HFF-Myc (cell line): ENCODE measurements at places on chromosomes 7 and 10.

DNA sequence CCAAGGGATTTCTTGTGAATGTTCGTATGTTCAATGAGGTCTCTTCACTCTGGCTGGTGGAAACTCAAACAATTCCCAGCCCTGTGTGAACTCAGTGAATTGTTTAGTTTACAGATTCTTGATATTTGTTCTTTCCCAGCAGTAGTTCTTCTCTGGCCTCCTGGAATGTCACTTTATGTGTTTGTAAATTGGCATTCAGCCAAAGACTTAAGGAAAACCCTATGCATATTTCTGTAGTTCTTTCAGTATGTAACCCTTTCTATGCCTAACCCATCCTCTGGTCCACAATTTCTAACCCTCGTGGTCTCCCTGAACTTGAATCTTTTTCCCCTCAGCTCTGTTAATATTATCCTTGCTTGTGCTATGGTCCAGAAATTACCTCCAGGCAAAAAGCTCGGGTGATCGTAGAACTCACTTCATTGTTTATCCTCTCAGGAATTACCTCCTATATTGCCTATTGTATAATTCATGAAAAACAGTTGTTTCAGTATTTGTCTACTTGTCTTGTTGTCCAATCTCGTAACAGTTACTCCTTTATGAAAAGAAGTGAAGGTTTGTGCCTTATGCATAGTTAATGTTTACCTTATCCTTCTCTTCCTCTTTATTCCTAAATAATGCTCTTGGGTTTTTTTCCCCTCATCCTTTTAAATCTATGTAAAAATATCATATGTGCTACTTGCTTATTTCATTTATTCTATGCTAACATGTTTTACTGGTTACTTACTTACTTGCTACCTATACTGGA, 23.7 kb upstream of the AGR3 start:
- no peak for DNase-seq

DNA sequence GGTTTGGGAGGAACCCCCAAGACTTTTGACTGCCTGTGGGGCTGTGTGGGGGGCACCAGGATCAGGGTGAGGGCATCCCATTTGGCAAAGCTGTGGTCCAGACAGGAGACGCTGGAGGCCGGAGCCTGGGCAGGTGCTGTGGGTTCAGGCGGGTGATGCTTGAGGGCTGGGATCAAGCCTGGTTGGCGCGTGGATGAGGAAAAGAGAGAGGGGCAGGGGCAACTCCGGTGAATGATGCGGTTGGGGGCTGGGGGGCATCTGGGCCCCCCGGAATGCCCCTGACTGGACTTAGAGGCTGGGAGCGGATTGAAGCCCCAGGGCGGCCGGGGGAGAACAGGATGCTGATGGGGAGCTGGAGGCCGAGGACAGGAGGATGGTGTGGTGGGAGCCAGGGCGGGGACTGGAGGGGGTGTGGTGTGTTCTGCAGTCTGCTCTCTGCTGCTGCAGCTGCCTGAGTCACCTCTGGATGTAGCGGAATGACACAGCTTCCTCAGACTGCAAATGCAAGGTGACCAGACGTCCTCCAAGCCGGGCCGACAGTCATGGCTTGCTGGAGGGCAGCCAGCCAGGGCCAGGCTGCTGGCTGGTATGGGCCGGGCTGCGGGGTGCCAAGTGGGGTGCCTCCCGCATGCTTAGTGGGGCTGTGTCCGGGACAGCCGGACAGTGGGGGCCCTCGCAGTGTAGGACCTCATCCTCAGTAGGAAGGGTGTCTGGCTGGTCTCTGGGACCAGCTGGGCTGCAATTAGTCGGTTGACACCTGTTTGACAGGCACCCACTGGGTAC, 3.2 kb downstream of the MAFK start:
- peak; percentile 69 for DNase-seq

DNA sequence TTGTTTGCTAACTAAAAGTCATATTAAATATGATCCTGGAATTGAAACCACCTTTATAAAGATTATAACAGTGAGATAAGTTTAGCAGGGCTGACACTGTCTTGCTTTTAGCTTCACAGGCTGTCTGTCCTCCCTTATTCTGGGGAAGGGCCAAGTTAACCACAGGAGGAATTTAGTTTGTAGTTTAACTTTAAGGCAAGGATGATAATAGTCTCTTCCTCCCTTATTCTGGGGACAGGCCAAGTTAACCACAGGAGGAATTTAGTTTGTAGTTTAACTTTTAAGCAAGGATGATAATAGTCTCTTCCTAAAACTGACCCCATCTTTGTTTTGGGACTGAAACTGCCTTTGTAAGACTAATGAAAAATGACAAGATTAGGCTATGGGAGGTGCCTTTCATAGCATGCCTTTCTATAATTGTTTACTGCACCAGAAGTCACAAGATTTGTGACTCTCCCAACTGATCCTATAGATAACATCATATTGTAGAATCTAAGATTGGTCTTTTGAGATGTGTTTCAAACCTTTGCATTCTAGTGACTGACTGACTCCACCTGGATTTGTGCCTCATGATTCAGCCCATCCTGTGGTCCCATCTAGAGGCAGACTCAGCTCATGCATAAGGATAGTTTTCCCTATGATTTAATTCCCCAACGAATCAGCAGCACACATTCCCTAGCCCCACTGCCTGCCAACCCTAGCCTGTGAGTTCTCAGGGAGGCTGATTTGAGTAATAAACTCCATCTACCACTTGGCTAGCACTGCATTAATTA, 212.0 kb downstream of the MAGI2 start:
- DNase-seq = peak; percentile 75

DNA sequence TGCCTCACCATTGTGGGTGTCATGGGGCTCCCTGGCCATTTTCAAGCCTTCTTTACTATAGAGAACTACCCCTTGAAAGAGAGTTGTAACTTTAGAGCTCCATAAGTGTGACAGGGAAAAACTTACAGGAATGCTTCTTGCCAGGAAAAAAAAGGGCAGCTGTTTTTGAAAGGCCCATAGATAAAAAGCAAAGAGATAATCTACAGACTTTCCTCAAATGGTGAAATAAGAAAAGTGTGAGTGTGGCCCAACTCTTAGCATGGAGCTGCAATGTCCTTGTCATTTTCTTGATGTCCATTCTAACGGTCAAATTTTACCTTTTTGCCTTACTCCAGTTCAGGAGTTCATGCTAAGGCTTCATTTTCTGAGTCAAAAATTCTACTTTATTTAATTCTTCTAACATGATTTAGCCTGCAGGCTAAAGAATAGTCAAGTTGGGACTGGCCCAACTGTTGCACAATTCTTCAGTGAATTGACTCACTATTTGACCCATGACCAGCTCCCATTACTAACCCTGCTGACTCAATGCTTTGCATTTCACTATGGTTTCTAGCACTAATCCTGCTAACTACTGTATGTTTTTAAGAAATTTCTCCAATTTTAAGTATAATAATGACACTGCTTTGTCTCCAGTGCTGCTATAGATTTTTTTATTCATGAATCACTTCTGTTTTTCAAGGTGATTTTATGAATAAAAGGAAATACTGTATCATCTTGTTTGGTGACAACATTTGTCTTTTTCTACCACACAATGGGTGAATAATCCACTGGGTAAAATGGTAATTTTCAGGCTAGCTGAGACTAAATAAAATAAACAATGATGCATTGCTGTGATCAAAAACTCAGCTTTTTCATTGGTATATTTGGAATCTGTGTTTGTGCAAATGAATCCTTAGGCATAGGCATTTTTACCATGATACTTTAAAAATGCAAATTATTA, 41.4 kb upstream of the SGCE start:
- DNase-seq = peak; percentile 75

- no peak for DNase-seq
These were observed 67.4 kb upstream of the ZNF438 start for GRCh38 chr10:31099094-31099493.

- DNase-seq = no peak
These were observed 12.0 kb upstream of the RHOBTB1 start for GRCh38 chr10:60955957-60956425.

DNA sequence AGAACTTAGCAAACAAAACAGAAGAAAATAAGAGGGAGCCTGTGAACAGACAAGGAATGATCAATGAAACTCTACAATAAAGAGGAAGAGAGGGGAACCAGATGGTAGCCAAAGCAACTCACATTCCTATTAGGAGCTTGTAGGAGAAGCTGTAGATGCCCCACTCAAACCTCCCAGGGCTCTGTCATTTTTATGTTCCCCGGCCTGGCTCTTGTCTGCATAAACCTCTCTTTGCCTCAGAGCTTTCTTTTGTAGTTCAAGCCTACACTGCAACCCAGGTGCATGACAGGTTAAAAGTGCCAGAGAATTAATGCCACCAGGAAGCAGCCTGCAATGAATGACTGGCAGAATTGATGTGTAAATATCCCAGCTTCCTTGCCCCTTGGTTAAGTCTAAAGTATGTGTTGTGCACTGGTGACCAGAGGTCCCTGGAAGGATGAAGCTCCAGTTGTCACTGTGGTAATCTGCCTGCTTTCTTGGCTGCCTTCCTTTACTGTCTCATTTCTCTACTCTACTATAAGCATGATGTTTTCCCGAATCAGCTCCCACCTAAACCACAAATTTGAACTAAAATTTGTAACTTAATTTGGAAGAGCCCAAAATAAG, 40.4 kb downstream of the HDAC9 start:
- no peak for DNase-seq

DNA sequence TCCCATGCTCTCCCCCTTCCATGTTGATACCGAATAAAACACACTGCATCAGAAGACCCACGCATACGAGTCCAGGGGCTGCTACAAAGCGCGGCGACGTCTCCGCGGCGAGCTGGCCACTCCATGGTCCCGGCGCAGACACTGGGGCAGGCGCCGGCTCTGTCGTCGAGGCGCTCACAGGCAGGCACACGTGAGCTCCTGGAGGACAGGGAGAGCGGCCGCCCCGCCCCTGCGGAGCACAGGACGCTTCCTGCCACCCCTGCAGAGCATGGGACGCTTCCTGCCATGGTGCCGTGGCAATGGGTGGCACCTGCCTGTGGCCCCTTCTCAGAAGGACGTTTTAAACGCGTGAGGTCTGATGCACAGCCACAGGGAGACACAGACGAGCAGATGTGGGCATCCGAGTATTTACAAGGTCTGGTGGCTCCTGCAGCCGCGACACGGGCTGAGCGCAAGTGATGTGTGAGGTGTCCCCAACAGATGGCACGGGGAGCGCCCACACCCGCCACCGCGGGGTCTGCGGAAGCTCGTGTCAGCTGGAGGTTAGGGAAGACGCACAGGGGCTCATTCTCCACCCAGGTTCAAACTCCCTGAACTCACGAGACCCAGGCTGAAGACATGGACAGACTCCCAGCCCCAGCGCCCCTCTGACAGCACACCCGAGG, 21.4 kb upstream of the GPR146 start:
- DNase-seq = no peak

DNA sequence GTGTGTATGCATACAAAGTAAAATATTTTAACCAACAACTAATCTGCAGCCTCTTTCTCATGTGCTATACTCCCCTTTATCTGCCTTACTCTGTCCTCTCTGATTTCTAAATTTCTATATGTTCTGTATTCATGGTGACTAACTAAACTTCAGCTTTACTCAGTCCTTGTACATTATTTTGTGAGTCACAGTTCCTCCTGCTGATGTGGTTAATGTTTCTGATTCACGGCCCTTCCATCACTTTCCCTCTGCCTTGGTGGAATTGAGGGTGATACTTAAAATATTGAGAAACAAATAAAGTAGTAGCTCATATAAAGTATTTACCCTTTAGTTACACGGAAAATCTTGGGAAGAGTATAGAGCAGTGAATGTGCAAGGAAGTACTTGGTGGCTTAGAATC, 899.1 kb upstream of the ZWINT start:
- no peak for DNase-seq

- no peak for DNase-seq
These were observed 11.1 kb downstream of the CALY start for GRCh38 chr10:133325440-133326222.
